ENCODE measurements at places on chromosomes 12 and 14. TPM values are rescaled to one million over a fixed set of nuclear protein-coding genes. Genes with fewer than 3 reads are reported as not detected.

DNA sequence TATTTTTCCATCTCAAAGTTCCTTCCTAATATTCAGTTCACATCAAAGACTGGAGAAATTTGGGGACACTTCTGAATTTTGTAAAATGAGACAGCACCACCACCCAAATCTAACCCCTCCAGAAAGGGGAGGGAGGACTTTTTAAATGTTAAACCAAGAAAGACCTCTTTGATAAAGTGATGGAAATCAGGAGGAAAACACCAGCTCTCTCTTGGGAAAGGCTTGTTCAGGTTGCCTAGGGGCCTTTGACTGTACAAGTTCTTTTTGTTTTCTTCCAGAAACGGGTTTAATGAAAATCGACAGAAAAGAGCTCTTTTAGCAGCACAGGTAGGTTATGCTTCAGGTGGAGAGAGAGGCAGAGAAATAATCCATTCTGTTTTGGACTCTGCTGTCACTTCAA, 112.3 kb downstream of the OTOGL start:
- no peak for DNase-seq

DNA sequence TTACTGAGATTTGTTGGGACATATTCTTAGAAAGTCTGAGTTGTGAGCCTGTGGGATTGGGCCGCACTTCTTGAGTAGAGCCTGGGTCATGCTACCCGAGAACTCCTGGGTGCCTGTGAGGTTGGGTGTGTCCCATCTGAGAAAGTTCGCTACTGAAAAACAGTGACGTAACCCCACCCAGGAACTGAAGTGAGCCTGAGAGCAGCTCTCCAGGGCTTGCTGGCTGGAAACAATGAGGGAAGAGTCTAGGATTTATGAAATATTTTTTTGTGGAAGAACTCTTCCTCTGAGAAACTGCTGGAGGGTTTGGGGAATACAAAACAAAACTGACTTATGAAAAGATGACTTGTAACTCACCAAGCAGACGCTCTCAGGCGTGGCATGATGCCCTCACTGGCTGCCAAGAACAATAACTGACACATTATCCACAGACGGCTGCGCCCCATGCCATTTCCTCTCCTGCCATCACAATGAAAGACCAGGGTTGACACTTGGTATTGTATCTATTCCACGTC, 69.2 kb downstream of the RASSF3 start:
- peak; percentile 74 for DNase-seq

- peak; percentile 35 for DNase-seq
Measured at GRCh38 chr12:3752741-3753486, at the start of gene CRACR2A. Gene CRACR2A, minus strand, starts transcription at chr12:3753109. Its CDS starts 56,110 bp downstream, at chr12:3696999.

AICDA gene
- total RNA-seq, result not detected

GRCh38 chr12:81558031-81558430, 201.1 kb downstream of the PPFIA2 start:
- peak; percentile 66 for DNase-seq

COCH gene
- total RNA-seq, result 0.87 TPM

DNA sequence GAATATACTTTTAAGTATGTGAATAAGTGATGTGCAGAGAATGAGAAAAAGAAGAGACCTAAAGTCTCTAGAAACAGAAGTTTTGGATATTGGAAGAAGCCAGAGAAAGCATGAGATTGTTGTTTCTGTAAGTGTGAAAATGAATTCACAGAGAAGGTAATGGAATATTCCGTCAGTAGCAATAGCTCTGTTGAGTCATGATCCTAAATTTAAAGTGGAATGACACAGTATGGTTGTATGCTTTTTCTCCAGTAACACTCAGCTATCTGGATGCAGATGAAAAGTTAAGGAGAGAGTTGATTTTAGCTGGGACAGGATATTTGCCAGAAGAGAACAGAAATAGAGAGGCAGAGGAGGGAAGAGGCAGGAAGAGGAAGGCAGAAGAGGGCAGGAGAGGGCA, 1166.3 kb downstream of the GALC start:
- no peak for DNase-seq

FSCB gene
- not detected for total RNA-seq

DNA sequence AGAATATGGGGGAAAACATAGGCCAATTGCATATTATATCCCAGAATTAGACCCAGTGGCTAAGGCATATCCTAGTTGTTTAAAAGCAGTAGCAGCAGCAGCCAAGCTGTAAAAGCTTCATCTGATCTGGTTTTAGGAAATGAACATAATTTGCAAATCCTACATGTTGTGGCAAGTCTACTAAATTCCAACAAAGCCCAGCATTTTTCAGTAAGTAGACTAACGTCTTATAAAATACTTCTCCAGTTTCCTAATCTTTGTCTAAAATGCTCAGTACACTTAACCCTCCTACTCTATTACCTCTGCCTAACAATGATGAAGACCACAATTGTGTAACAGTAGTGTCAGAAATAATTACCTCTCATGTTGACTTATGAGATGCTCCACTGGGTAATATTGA, 70.9 kb upstream of the RERGL start:
- no peak for DNase-seq

GRCh38 chr14:71300566-71301330, 393.5 kb downstream of the PCNX1 start:
- DNase-seq, result peak; percentile 81

DCAF5 gene
- total RNA-seq, result 54.6 TPM

MAP1LC3B2 gene
- 5.2 TPM for total RNA-seq

- no peak for DNase-seq
Measured at GRCh38 chr12:47877081-47877480, 27.7 kb downstream of the VDR start.

DNA sequence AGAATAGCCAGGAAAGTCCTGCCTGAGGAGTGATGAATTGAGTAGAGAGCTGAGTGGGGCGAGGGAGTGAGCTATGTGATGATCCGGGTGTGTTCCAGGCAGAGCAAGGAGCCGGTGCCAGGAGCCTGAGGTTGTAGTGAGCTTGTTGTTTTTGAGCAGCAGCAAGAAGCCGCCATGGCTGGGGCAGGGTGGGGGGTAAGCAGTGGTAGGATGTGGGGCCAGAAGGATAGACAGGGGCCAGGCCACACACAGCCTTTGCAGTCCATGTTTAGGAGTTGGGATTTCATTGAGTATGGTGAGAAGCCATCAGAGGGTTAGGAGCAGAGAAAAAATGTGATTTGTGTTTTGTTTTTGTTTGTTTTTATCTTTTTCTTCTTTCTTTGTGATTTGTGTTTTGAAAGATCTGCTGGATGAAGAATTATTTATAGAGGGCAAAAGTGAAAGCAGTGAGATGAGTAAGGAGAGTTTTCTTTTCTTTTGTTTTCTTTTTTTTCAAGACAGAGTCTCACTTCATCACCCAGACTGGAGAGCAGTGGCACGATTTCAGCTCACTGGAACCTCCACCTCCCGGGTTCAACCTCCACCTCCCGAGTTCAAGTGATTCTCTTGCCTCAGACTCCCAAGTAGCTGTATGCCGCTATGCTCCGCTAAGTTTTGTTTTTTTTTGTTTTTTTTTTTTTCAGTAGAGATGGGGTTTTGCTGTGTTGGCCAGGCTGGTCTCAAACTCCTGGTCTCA, 92.3 kb upstream of the BCAT1 start:
- DNase-seq, result no peak

CLEC2A gene
- total RNA-seq, result 0.84 TPM

- DNase-seq, result peak; percentile 19
Measured at GRCh38 chr12:114384739-114385138, 21.2 kb downstream of the TBX5 start.

GPRC5A gene
- total RNA-seq, result 12.5 TPM

GRCh38 chr12:106019144-106019543, 119.6 kb downstream of the NUAK1 start:
- DNase-seq, result no peak

GRCh38 chr12:108457006-108457733, 57.9 kb upstream of the FICD start:
- peak; percentile 13 for DNase-seq

- DNase-seq, result no peak
Measured at GRCh38 chr12:111444925-111445725, 39.4 kb downstream of the SH2B3 start.

SLC6A13 gene
- 2.6 TPM for total RNA-seq

STAB2 gene
- total RNA-seq, result not detected

CRIP1 gene
- 21.3 TPM for total RNA-seq

DNA sequence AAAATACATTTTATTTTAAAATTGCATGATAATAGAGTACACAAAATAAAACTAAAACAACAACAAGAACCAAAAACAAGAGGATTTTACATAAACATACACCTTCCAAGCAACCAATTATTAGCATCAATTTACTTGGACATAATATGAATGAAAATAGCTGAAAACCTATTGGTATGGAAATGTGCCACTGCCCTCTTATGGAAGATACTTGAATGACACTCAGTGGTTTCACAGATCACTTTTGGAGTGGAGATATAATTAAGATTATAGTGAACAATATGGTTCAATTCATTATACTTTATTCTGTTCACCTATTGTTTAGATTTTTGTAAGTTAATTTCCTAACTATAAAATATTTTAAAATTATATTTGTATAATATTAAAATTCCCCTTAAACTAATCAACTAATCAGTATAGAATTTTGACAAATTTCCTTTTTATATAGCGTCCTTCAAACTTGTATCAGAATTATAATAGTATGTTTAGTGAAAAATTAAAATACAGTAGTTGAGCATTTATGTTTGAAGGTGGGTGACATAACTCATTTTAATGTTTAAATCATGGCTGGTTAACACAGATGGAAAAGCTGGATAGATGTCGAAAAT, 70.1 kb downstream of the SLC6A15 start:
- DNase-seq, result peak; percentile 19

DNA sequence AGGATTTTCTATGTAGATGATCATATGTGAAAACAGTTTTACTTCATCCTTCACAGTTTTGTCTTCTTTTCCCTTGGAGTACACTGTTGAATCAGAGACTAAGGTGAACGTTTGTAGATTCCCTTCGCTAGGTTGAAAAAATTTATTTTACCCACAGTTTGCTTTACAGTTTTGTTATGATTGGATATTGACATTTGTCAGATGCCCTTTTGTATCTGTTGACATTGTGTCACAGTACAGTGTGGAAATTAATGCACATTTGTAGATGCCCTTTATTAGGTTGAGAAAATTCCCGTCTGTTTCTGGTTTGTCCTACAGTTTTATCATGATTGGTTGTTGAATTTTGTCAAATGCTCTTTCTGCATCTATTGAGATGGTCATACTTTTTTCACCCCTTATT, 13.3 kb downstream of the G2E3 start:
- no peak for DNase-seq

DNA sequence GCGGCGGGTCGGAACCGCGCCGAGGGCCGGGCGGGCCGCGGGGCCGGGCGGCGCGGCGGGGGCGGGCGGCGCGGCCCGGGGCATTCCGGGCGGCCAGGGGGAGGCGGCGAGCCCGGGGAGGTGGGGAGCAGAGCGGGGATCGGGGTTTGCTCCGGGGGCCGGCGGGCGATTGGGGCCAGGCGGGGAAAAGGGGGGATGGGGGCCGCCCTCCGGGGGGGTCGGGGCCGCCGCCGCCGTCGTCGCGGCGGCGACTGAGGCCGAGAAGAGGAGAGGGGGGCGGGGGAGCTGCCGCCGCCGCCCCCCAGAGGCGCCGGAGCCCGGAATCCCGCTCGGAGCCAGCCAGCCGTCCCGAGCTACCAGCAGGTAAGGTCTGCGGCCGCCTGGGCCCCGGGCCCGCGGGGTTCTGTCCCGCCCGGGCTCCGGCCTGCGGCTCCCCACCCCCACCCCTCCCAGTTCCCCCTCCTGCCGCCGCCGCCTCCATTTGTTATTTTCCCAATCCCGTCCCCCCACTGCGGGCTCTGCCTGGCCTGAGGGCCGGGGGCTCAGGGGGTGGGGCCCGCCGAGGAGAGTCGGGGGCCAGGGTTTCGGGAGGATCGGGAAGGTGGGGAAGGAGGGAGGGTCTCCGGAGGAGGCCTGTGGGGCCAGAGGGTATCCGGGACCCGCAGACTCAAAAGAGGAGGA, 403 bp downstream of the ATN1 start:
- no peak for DNase-seq

LLPH gene
- 34.6 TPM for total RNA-seq

- DNase-seq, result no peak
Measured at GRCh38 chr12:1738446-1738845, 47.6 kb downstream of the ADIPOR2 start.

DNA sequence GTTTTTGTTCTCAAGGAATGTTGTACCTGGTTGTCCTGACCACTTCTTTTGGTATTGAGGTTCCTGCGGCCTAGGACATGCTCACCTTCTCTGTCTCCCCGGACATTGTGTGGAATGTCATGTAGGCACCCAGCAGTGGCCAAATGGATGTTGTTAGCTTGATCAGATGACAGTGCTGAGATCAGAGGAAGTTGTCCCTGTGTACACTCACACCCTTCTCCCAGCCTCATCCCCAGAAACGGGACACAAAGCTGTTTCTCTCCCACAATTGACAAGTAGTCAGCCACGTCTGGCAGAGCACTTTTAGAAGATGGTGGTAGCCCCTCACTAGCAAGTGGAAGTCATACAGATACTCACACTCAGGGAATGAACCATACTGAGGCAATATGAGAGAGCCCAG, 3.0 kb downstream of the PLEKHH1 start:
- no peak for DNase-seq

- peak; percentile 7 for DNase-seq
Measured at GRCh38 chr14:42541535-42542001, 934.9 kb downstream of the LRFN5 start.

DNA sequence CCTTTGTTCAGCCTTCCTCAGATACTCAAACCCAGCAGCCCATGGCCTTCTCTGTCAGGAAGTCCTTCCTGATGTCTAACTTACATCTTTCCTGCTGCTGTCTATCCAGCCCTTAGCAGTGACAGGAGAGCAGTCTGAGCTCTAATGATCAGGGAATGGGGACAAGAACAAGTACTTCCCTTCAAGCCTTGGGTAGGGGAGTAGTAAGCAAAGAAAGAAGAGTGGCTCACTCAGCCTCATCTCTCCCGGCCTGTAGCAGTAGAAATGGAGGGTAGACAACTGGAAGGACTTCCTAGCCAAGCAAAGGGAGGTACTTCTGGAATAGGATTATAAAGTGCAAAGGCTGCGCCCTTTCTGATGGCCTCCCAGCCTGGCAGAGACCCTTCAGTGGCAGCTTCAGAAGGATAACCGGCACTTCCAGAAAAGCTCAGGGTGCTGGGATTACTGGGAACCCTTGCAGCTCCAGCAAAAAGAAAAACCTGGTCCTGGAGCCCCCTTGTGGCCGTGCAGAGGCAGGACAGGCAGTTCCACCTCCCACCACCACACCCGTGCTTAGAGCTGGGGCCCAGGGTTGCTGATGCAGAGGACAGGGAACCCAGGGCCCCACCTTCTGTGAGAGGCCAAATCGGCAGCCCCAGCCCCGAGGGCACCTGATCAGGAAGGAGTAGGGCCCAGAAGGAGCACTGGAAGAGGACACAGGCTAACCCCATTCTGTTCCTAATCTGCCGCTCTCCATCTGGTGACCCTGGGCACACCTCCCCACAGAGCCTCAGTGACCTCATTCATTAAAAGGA, 12.4 kb upstream of the SMUG1 start:
- DNase-seq, result peak; percentile 22

GRCh38 chr14:24327303-24327702, 7.6 kb downstream of the ADCY4 start:
- no peak for DNase-seq

GRCh38 chr12:105229371-105229770, 6.6 kb downstream of the APPL2 start:
- DNase-seq, result no peak

DNA sequence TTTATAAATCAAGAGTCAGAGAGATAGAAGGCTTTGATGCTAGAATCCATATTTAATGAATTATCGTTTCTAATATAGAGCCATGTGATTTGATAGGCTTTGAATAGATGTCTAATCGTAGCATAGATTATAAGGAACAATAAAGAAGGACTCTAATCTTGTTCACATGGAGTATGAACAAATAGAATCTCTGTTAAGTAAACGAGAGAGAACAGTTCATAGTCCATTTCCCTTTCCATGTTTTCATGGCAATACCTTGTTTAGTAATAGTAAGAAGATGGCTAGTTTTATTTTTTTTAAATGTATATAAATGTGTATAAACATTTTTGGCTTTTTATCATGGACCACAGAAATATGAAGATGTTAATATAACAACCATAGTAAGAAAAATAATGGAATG, 32.3 kb upstream of the RAD51AP1 start:
- DNase-seq, result no peak
